ENCODE measurements at places on chromosomes 5 and 9.
A peak's percentile ranks its signal among the peaks of the same experiment; 100 is the strongest.

GRCh38 chr5:173495225-173495904, 121.1 kb downstream of the BOD1 start:
- DNase-seq, result no peak

DNA sequence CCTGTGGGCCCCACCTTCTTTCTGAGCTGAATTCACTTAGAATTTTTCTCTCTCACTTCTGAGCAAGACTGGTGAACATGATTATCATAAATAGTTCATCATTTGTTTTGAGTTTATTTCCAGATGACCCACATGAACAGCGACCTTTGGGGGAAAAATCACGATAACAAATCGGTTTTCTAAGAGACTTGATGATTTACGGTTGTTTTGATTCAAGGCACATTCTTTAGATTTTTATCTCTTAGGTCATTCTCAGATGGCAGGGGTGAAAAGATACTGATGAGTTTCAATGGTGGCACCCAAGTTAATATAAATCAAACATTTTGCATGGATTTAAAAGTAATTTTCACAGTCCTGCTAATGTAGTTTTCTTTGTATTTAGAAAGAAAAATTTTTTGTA, 95.1 kb downstream of the DMXL1 start:
- DNase-seq, result no peak

GRCh38 chr5:33641744-33642505, 201.2 kb downstream of the TARS1 start:
- DNase-seq, result no peak

DNA sequence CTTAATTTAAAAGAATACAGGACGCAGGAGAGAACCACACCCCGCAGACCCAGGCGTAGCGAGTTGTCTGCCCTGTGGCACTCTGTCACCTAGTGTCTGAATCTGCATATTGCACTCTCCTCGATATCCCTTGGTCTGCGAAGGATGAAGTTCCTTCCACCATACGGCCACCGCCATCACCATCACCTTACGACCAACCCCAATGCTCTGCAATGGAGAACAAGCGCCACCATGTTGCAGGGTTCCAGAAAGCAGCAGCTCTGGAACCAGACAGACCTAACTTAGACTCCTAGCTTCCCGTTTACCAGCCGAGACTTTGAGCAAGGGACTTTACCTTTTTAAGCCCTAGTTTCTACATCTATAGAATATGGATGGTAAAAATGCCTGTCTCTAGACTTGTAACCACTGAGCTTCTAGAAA, 77.4 kb upstream of the DMRT1 start:
- peak; percentile 3 for DNase-seq

DNA sequence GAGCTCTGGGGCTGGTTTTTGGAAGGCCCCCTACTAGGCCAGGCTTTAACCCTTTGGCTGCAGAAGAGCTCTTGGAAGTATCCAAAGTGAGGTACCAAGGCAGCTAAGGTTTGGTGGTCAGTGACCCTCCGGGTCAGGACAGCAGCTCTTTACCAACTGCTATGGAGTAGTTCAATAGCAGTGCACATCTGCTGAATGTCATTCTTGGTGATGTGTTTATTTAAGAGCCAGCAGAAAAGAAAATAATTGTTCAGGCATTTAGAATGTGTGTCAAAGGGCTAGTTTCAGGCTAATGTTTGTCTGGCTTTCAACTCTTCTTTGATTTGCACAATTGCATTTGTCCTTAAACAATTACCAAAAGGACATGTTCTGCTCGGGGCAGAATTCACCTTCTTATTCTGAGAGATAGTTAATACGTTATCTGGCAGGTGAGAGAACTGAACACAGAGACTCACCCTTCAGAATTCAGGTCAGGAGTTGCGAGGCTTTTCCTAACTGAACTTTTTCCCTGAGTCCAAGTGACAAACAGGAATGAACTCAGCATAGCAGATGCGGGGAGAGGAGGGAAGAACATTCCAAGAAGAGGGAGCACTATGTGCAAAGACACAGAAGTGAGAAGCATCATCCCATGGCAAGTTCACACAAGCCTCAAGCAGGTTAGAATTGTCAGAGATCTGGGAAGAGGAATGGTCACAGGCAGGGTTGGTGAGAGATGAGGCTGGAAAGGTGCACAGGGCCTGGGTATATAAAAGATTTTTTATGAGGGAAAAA, 556.7 kb upstream of the TLE4 start:
- no peak for DNase-seq

DNA sequence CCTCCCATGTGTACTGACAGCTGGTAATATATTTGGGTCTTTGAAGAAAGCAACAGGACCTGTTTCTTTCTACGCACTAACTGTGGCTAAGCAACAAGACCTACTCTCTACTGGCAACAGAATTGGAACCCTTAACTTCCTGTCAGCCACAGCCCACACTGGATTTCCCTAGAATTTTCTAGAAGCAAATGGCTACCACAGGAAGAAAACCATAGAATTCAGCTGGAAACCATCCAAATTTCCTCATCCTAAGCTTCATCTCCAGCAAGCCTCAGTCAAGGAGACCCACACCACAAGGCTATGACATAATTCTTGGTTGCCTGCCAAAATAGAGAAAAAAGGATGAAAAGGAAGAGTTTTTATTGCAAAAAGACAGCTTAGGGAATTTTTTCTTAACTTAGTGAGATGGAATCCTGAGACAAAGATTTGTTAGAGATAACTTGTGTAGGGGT, 171.8 kb upstream of the TNC start:
- no peak for DNase-seq

DNA sequence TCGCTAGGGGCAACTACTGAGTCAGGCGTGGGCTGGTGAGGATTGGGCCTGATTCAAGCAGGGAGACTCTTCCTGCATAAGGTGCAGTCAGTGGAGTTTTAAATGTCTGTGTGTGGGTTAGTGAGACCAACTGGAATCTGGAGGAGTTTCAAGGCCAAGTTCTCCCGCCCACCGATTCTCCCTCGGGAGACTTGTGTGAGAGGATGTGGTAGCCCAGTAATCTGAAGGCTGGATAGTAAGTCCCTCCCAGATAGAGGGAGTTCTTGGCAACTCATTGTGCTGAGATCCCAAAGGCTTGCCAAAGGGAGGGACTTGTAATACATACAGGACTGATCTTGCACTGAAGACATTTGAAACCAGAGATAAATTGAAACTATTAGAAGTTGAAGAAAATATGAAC, 51.8 kb downstream of the WDR36 start:
- no peak for DNase-seq

DNA sequence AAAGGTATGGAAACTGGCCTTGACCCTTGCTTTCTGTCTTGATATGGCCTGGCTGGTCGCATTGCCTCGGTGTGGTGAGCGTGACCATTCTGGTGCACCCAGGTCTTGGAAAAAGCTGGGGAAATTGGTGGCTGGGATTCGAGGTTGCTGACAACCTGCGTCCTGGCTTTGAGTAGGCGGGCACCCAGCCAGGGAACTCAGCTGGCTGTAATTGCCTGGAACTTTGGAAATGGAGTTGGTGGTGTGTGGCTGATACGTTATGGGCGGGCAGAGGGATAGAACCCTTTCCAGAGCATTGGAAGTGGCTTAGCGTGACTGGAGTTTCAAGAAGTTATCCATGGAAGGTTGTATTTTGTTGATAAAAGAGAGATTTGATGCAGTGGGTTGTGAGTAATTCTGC, 35.2 kb downstream of the KCNMB1 start:
- no peak for DNase-seq

DNA sequence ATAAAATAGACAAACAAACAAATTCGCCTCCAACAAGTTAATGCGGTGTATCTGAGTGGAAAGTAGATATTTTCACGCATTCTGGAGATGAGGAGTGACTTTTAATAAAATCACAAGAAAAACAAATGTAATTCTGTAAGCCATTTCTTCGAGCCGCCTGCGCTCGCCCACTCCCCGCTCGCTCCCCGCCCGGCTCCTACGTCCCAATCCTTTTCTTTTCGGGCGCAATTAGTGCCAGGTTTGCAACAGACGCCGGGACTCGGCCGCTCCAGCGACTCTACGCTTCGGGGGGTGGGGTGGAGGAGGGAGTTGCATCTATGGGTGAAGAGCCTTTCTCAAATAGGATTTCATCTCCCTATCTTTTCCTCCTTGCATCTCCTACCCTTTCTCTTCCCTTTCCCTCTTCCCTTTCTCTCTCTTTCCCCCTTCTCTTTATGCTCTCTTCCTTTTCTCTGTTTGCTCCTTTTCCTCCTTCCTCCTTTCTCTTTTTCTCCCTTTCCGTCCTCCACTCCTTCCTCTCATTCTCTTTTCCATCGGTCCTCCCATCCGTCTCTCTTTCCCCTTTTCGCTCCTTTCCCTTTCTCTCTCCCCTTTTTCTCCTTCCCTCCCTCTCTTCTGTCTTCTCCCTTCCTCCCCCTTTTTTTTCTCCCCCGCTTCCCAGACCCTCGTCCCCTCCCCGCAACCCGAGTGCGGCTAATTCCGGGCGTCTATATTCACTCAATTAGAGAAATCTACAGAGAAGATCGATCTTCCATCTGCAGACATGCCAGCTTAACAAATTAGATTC, 6.1 kb upstream of the OTP start:
- DNase-seq, result no peak

DNA sequence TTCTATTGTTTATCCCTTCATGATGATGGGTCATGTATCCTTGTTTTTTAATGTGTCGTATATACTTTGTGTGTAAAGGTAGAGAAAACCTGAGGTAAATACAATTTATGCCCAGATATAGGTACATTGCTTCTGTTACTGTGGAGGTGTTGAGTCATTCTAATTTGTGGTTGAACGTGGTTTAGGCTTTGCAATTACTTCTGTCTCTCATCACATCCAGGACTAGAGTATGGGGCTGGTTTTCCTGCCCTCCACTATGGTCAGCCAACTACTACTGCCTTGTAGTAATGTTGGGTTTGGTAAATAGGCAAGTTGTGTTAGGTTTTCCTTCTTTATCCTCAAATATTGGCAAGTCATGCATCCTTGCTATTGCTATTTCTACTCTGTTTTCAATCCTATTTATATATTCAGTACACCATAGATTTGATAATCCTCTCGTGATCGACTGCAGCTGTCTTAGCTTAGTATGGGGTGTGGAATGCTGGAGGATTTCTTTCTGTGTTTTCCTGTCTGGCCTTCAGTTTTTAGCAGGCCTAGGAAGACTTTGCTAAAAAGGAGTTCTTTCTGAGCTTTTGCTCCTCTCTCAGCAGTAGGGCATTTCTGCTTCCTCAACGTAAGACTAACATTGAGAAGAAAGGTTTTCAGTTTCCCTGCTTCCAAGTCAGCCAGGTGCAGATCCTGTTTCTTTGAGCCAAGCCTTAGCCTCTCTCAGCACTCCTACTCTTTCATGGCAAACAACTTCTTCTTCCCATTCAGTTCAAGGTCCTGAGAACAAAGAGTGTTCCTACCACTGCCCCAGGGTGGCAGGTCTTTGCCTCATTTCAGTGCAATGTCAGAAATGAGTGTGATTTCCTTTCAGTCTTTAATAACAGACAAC, 844.4 kb upstream of the CDH18 start:
- DNase-seq, result no peak

DNA sequence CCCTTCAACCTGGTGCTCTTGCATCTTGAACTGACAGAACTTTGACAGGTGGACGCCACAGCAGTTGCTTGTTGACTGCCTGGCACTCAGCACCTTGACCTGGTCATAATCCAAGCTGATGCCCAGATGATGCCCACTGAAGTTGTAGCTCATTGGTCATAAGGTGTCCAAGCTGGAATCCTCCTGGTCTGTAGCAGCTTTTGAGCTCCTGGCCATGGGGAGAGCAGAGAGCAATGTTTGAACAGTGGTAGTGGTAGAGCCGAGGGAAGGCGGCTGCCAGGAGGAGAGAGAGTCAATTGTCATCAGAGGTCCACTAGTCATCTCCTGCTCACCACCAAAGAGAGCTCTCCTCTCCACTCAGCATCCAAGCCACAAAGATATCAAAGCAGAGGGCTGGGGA, 23.3 kb downstream of the CSF2 start:
- DNase-seq, result no peak

DNA sequence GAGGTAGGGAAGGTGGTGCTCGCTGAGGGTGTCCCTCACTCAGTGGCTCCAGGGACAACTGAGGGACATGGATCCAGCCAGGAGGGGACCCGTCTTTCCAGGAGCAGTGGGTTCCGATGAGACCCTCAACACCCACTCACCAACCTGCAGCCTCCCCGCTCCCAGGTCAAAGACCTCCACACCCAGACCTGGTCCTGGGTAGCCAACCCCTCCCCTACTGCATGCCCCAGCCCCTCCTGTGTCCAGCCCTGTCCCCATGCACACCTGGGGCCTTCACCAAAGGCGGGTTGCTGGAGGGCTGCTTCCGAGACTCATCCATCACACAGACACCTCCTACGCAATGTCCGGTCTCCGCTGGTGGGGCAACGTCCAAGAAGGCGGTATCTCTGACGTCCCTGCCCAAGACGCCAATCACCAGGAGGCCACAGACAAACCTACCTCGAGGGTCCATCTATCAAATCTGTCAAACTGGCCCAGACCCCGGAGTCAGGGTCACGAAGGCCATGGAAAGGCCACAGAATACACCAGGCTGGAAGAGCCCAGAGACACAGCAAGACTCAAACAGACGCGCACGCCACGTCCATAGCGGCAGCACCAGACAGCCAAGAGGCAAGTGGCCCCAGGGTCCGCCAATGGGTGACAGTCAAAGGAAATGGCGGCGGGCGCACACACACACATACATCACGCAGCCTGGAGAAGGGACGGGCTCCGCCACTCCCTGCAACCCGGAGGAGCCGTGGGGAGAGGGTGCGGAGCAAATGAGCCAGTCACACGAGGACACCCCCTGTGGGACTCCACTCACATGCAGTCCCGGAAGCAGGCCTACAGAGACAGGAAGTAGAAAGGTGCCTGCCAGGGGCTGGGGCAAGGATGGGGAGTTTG, 10.8 kb downstream of the NACC2 start:
- no peak for DNase-seq

DNA sequence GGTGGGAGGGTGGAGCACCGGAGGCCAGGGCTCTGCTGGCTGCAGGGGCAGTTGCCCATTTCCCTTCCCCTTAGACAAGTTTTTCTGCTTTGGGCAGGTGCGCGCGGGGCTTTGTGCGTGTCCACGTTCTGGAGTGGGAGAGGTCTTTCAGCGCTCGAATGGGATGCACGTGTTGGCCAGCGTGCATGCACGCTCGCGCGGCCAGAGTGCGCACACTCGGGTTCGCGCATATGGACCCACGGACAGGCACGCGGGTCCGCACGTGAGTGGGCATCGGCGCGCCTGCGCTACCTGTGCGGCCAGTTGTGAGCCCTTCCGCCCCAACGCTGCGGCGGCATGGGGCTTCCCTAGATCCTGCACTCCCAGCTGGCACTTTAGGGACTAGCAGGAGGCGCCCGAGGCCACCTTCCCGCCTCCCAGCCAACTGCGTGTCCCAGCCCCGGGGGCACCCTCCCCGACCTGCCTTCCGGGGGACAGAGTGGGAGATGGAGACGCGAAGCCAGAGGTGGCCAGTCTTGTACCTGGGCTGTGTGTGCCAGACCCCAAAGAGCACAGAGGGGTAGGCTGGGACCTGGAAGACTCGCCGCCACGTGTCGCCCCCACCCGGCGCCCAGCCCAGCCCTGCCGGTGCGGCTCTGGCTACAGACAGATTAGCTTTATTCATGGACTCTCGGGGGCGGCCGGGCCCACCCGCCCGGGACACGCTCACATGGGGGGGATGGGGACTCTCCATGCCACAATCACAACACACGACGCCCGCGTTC, 9.8 kb upstream of the GPRIN1 start:
- DNase-seq, result no peak
